ENCODE measurements at places on chromosomes 7 and 10.
A peak's percentile ranks its signal among the peaks of the same experiment; 100 is the strongest.

DNA sequence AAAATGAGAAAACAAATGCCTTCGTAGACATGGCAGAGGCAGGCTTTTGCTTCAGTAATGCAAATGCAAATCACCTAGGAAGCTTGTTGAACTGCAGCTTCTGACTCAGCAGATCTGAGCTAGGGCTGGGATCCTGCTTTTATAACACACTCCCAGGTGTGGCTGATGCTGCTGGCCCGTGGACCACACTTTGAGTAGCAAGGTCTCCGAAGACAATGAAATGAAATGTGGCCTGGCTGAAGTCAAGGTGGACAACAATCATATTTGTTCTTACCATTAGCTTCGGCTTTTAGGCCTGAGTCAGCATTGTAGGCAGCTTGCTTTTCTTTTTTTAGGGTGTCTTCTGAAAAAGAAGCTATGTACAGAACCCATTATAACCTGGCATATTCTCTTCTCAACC is 26.3 kb downstream of the COL17A1 start:
- DNase-seq, result no peak

GRCh38 chr10:75616076-75616475 is 184.7 kb downstream of the LRMDA start:
- DNase-seq, result no peak

- peak; percentile 16 for DNase-seq
Measured at GRCh38 chr10:115001506-115002381, 63.7 kb downstream of the TRUB1 start.

GRCh38 chr7:122416336-122416735 is 111.8 kb upstream of the FEZF1 start:
- peak; percentile 24 for DNase-seq

DNA sequence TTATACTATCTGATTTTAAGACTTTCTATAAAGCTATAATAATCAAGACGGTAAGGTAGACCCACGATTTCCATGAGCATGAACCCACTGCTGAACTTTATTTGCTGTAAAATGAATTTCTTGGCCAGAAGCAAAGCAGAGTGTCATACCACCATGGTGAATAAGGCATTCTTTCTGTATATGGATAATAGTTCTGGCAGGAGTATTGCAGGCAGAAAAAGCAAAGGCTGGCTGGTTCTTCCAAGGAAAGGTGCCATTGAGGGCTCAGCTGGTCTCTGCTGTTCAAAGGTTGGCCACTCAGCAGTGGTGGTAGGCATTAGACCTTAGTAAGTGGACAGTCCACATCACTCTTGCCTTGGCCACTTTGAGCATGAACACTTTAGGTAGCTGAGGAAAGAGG is 104.1 kb upstream of the KCNMA1 start:
- DNase-seq, result peak; percentile 72

DNA sequence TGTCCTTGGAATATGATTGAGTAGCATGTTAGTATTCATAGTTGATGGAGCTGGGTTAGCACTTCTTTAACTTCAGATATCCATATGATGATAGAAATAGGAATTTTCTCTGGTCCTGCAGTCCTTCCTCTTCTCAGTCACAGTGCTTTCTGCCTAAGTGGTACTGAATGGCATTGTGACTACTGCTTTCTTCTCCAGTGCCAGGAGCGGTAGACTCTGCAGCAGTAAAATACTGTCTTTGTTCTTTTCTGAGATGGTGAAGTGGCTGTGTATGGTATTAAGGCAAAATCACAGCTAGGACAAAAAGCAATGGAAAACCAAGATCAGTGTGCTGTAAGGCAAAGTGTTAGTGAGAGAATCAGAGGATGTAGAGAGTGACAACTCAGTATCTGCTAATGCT is 46.6 kb downstream of the C1GALT1 start:
- no peak for DNase-seq

- no peak for DNase-seq
Measured at GRCh38 chr7:96621932-96622331, 87.7 kb downstream of the SEM1 start.

GRCh38 chr7:51101111-51101757 is 215.4 kb downstream of the COBL start:
- DNase-seq, result no peak

Measured in iris pigment epithelial cell (primary cell).